NCI-H187 (cell line): ENCODE measurements at places on chromosomes 11 and 22.

DNA sequence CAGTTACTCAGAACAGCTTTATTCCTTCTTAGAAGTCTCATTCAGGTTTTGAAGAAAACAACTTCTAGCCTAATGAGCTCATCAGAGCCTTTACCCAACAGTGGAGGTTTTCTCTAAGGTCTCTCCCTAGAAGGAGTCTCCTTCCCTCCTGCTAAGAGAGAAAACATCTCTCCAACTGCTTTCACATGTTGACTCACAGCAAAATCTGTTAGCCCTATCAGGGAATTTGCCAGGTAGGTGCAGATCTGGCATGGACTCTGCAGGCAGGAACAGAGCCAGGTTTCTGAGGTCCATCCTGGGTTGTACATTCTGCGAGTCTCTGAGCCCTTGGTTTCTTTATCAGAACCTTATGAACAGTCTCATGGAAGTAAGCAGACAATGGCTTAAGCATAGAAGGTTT, 214.4 kb downstream of the HIPK3 start:
- no peak for DNase-seq

GRCh38 chr11:120554766-120555432, 43.4 kb downstream of the GRIK4 start:
- no peak for DNase-seq

DNA sequence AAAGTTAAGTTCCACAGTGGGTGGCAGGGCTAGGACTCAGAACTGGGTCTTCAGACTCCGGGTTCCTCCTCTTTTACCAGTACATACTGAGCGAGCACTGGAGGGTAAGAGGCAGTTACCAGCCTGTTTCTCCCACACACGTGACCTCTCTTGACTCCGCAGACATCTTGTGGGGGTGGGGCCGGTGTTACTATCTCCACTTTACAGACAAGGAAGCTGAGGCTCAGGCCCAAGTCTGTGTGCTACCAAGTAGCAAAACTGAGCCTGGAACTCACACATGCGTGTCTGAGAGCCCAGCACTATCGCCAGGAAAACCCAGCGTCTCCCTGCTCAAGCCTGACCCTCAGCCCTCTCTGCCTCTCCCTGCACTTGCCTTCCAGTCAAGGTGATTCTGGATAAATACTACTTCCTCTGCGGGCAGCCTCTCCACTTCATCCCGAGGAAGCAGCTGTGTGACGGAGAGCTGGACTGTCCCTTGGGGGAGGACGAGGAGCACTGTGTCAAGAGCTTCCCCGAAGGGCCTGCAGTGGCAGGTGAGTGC, 16.0 kb upstream of the SMIM35 start:
- DNase-seq: no peak

- DNase-seq: peak; percentile 29
These were observed 146.5 kb upstream of the RAG2 start for GRCh38 chr11:36744375-36745168.

- no peak for DNase-seq
These were observed 35.8 kb downstream of the DUSP8 start for GRCh38 chr11:1536065-1536843.

GRCh38 chr22:49431551-49431950, 396.1 kb downstream of the BRD1 start:
- no peak for DNase-seq

DNA sequence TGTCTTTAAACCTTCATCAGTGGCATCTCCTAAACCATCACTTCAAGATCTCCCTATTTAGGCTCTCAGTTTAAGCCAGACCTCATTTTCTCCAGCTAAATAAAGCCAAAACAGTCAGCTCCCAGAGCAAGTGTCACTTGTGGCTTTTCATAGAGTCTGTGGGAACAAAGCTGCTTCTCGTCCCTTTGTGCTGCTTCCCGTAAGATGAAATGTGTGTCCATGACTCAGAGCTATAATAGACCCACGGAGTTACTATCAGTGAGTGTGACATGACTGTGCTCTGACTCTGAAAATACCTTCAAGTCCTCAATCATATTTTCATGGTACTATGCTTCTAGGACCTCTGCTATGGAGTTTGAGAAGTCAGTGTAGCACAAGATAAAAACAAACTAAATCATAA, 57.3 kb upstream of the SLN start:
- DNase-seq: no peak

DNA sequence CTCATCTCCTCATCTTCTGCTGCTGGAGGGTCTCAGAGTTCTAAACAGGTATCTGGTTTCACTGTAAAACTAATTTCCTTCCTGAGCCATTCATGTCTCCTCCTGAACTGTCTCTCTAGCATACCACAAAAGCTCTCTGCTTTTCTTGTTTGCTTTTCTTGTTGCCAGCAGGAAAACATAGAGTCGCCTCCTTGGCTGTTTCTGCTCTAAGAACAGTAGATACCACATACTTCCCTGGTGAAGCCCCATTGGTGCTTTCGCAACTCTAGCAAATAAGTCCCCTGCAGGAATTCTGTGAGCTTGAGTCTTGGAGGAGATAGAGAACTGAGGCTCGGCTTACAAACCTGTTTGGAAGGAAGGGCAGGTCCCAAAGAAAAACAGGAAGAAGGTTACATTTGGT, 7.0 kb downstream of the DIXDC1 start:
- no peak for DNase-seq

- DNase-seq: no peak
These were observed 755.7 kb downstream of the KCNA4 start for GRCh38 chr11:29260939-29261705.

DNA sequence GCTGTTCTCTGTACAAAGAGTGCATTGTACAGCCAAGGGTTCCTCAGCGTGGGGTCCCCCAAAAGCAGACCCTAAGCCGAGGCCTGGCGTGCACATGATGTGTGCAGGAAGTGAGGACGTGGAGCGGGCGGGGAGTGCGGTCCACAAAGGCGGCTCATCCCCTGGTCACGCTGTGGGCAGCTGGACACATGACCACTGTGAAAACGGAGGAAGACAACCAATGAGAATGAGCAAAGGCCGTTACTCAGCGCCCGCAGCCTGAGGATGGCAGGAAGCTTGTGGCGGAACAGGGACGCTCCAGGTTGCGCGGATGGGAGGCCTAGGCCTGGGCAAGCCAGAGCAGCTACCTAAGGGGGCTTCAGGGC, 1263.7 kb downstream of the BRD1 start:
- no peak for DNase-seq

- no peak for DNase-seq
These were observed 44.4 kb upstream of the CLDN5 start for GRCh38 chr22:19568337-19569275.

DNA sequence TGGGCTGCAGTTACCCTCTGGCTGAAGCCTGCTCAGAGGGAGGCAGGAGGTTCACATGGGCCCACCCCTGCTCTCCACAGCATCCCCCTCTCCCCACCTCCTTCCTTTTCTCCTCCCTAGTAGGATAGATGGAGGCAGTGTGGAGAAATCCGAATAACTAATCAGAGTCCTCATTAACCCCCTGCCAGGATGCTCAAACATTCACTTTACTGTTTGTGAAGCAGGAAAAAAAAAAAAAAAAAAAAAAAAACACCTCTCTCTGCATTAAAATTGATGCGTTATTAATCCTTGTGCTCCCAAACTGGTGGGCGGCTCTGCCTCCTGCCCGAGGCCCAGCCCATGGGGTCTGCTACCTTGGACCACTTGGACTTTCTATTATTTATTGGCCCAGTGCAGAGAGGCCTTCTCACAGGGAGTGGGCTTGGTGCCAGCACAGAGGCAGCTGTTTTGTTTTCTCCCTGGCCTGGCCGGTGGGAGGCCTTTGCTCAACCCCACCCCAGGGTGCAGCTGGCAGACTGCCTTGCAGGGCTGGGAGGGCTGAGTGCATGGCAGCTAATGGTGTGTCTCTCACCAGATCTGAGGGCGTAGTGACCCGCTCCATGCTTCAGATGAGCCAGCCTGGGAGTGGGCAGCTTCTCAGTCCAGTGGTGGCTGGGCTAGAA, 150.7 kb downstream of the PKNOX2 start:
- DNase-seq: no peak

- DNase-seq: no peak
These were observed 27.6 kb downstream of the ZNF280B start for GRCh38 chr22:22480940-22481339.

DNA sequence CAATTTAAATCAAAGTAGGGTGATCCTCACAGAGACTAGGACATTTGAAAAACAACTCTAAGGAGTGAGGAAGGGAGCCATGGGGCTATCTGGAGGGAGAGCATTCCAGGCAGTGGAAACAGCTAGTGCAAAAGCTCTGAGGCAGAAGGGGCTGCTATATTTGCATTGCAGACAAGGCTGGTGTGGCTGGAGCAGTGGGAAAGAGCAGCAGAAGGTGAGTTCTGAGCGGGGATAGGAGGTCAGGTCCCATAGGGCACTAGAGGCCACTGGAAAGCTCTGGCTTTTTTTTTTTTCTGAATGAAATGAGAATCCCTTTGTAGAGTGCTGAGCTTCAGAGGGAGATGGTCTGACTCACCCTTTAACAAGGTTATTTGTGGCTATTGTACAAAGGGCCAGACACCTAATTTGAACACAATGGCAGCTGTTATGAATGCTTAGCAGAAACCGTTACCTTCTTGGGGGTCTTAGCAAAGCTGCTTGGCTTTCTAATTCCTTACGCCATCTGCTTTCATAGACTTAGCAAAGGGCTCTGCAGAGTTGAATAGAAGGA, 291.6 kb downstream of the BUD13 start:
- no peak for DNase-seq

DNA sequence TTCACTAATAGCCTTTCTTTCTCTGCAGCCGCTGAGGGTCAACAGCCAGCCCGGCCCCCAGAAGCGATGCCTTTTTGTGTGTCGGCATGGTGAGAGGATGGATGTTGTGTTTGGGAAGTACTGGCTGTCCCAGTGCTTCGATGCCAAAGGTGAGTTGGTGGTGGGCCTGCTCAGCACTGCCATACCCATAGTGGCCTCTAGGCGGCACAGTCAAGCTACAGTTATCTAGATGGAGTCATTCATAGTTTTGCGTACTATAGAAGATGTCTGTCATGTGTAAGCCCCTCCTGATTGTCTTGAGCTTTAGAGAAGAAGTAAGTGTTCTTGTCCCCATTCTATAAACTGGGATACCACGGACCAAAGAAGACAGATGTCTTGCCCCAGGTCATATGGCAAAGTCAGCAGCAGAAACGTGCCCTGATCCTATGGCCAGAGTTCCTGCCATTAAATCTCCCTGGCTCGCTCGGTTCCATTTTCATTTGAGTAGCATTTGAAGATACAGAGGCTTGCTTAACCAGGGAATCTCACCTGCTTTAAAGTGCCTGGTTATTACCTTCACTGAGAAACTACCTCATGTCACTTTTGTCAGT, 42.1 kb upstream of the CRTAM start:
- DNase-seq: no peak

- DNase-seq: no peak
These were observed 69.8 kb upstream of the PRODH start for GRCh38 chr22:19005905-19006304.

GRCh38 chr11:94583213-94583865, 16.2 kb downstream of the PIWIL4 start:
- no peak for DNase-seq

- DNase-seq: no peak
These were observed 512 bp downstream of the SH3BP1 start for GRCh38 chr22:37639771-37640590.

GRCh38 chr11:129192150-129192549, at the start of gene ARHGAP32:
ARHGAP32 (minus strand) TSS chr11:129192325; CDS start chr11:129192198, 127 bp downstream.
- no peak for DNase-seq

DNA sequence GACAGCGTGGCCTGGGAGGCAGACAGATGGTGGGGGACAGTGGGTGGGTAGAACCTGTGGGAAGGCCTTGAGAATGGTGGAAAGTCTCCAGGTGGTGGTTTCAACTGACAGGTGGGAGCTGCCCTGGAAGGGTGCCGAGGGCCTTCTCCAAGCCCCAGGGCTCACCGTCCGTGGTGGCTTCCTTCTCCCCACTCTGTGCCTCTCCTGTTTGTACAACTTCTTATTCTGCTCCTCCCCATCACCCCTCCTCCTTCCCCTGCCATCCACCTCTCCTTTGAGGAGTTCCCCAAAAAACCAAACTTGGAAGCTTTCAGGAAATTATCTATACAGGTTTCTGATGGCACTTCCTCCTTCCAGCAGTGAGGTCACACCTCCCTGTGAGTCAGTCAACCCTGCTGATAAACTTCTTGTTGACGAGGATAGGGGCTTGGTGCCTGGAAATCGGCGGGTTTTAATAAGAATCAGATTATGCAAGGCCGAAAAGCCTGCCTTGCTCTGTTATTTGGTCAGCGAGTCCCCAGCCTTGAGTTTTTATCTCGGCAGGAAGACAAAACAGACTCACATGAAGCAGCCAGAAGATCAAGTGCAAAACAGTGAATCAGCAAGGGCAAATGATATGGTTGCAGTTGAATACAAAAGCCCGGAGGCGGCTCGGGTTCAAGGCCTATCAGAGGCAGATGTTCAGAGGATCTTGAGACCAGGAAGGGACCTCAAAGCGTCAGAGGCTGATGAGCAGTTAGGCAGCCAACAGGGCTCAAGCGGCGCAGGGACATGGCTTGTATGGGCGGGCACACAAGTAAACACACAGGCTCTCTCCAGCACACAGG, 9.5 kb upstream of the ST3GAL4 start:
- no peak for DNase-seq

GRCh38 chr11:67002921-67003411, 20.0 kb upstream of the SYT12 start:
- no peak for DNase-seq

DNA sequence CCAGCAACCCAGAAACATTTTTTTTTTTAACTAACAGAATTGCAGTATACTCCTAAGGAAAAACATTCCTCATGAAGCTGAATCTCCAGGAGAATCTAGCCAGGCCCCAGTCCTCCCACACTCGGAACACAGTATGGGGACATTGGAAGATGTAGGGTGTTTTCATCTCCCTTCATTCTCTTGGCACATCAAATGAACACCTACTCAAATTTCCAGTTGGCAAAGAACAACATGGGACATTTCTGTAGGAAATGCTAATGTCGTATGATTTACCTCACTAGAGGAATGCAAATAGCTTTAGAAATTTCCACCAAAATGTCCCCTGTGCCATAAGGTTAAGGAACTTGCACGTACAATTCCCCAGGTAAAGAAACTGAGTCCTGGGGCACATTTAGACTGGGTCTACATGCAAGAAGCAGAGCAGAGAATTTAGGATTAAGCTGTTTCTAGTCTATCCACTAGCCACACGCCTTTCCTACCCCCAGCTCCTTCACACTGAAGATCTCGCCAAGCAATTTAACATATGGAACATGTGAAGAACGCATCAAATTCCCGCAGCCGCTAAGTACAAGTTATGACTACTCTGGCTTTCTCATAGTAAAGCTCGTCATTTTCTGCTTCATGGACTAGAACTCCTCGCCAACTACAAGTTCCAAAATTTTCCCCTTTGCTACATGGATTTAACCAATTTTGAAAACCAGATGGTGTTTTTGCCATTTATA, 2.9 kb upstream of the CADM1 start:
- no peak for DNase-seq
